Muscle of leg (tissue), 16 donors: ENCODE measurements at places on chromosomes 7 and 10.
A peak's percentile ranks its signal among the peaks of the same experiment; 100 is the strongest.

DNA sequence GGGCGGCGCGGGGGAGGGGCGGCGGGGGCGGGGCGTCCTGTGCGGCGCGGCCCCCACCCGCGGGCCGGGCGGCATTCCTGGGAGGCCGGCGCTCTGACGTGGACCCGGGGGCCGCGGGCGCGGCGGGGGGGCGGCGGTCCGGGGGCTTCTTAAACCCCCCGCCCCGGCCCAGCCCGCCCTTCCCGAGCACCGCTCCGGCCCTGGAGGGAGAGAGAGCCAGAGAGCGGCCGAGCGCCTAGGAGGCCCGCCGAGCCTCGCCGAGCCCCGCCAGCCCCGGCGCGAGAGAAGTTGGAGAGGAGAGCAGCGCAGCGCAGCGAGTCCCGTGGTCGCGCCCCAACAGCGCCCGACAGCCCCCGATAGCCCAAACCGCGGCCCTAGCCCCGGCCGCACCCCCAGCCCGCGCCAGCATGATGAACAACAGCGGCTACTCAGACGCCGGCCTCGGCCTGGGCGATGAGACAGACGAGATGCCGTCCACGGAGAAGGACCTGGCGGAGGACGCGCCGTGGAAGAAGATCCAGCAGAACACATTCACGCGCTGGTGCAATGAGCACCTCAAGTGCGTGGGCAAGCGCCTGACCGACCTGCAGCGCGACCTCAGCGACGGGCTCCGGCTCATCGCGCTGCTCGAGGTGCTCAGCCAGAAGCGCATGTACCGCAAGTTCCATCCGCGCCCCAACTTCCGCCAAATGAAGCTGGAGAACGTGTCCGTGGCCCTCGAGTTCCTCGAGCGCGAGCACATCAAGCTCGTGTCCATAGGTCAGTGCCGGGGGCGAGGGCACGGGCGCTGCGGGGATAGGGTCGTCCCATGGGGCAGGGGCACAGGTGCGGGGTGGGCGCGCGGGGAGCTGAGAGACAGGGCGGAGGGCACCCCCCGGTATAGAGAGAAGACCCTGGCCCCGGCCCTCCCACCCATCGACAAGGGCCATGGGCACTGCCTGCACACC is at the start of gene FLNC:
TSS of gene FLNC (plus strand) at position 176 of the 947 bp plus-strand sequence. CDS start at position 408, 232 bp downstream.
- peak; percentile 90 for DNase-seq

DNA sequence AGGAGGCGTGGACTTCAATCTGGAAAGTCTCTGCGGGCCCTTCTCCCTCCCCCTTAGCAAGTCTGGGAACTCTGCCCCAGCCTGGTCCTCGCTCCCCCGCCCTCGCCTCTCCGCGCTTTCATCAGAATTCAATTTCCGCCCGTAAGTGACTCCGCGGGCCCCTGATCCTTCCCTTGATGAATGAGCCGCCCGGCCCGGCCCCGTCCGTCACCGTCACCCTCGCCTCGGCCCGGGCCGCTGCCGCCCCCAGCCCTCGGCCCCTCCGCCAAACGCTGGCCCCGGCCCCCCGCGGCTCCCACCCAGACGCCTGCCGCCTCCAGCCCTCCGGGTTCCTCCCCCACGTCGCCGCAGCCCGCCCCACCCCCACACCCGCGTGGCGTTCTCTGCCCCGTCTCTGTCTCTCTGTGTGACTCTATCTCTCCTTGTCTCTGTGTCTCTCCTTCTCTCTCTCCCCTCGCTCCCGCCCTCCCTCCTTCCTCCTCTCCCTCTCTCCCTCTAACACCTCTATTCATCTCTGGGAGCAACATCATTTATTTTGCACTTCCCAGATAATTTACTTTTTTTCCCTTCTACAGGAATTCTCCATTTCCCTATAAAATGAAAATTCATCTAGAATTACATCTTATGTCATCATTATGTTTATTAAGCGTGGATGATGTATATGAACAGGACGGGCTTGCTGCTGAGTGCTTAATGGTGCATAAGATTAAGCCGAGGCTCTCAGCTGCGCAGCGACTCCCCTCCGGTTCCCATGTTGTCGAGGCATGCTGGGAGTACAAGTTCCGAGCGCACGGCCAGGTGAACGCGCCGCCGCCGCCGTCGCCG is 91.2 kb upstream of the PAX2 start:
- peak; percentile 52 for DNase-seq

GRCh38 chr10:110443239-110444003 is 54.3 kb upstream of the DUSP5 start:
- DNase-seq = no peak

DNA sequence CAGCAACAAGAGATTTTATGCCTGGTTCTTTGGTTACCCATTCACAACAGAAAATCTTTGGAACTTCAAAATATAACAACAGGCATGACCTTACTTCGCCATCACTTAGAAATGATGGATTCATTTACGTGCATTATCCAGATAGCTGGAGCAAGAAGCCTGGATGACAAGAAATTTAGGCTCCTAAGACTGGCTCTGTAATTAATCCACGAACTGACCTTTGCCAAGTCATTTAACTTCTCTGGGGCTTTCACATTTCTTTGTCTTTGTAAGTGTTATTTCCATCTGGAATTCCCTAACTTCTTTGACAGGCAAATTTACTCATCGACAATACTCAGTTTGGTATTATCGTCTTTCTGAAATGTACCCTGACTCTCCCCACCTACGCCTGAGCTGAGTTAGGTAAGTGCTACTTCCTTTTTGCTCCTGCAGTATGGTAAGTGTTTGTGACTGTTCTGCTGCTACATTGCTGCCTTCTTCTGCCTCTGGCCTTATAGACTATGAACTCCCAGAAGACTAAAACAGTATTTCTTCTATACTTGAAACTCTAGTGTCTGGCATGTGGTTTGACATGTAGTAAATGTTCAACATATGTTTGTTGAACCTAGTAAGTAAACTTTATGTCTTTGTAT is 5.5 kb upstream of the MDFIC start:
- DNase-seq = no peak

- DNase-seq = no peak
These were observed 320.9 kb upstream of the IMMP2L start for GRCh38 chr7:111883241-111883640.

GRCh38 chr7:164882-165660 is 27.3 kb upstream of the FAM20C start:
- DNase-seq = no peak

- peak; percentile 36 for DNase-seq
These were observed 21.8 kb downstream of the NET1 start for GRCh38 chr10:5434017-5434753.

GRCh38 chr7:79149831-79150230 is 303.6 kb downstream of the MAGI2 start:
- no peak for DNase-seq
